ENCODE measurements at places on chromosomes 5 and 9.

- DNase-seq: no peak
Measured at GRCh38 chr5:4192111-4192510, 596.5 kb downstream of the IRX1 start.

GRCh38 chr5:39720136-39720535 lies 295.4 kb upstream of the DAB2 start:
- DNase-seq: no peak

DNA sequence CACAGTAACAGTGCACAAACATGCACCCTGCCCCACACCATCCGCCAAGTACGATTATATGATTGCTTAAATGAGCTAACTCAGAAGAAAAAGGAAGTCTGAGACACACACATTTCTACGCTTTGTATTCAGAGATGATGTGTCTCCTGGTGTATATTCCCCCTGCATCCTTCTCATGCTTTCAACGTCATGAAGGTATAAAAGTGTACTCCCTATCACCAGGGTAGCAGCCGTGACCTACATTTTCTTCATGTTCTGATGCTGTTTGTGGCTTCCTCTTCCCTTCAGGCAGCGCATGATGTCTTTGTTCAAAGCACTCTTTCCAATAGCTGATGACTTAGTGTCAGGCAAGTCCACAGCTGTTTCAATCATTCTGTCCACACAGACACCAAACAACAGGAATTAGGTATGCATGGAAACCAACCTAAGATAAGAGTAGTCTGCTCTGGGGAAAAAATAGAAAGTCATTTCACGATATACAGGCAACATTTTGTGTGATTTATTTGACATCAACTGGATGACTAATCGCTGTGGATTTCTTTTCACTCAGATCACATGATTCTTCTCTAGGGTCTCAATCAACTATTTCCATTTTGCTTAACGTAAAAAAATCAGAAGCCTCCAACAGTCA lies 269.4 kb upstream of the PTGER4 start:
- DNase-seq: peak; percentile 56

- no peak for DNase-seq
Measured at GRCh38 chr9:16152276-16153101, 599.6 kb downstream of the CCDC171 start.

DNA sequence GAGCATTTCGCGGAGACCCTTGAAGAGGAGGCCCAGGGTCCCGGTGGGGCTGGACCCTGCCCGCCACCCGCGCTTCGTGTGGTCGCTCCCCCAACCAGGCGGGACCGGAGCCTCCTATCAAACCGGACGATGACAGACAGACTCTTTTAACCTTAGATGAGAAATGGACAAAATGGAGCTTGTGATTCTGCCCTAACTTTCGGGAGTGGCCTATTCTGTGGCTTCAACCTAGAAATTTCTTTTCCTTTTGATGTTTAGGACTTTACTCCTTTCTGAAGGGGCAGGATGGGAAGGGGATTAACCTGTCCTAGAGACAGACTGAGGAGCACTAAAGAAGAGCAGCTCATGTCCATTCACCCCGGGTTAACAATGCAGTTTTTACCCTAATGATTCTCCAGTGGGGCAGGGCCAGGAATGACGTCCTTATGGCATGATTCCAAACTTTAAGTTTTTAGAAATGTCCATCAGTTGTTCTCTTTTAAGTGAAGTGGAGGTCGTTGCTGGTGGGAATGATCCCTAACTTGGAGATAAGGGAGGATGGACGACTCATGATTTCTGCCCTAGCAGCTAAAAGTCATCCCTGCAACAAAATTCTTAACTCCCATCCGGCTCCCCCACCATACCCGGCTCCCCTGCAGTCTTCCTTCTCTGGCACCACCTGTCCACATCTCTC lies 1.0 kb downstream of the NIPSNAP3A start:
- no peak for DNase-seq

DNA sequence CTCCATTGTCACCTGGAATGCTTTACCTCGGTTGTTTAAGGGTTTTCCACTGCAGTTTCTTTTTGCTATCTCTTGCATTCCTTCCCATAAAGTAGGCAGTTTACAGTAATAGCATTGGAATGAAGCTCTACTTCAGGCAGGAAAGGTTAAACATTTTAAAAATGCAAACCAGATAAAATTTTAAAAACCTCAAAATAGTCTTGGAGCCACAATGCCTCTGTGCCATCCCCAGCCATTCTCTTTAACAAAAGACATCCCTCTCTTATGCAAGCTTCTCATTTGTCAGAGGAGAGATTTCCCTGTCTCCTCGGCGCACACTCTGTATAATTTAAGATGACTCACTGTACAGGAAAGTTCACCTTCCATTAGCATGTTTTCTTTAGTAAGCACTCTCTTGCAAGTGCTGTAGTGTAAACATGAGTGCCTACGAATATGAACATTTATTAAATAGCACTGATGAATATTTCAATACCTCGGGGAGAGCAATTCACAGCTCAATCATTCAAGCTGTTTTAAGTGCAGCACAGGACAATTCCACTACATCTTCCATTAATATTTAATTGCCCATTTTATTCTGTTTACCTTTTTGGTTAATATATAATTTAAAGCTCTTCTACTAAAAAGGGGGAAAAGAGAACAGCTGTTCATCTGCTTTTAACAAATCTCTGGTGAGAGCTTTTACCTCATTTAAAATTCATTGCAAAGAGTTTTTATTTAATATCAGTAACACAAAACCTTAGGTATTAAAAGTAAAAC lies 343.6 kb downstream of the SPATA31D1 start:
- DNase-seq: no peak

DNA sequence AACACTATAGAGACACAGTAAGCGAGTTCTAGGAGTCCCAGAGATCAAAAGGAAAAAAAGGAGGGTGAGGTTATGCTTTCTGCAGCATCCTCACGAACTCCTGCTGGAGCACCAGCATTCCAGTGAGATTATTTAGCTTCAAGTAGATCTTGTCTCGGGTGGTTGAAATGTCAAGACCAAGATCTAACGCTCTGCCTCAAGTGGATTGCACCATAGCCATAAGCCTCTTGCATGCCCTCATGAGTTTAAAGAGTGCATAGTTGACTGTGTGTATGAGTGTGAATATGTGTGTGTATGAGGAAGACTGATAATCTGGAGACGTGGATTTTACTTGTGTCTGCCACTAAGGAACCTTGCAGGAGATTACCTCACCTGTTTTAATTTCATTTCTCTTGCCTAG lies 335.3 kb upstream of the ADAMTSL1 start:
- DNase-seq: no peak

- no peak for DNase-seq
Measured at GRCh38 chr9:3036333-3036700, 192.4 kb upstream of the PUM3 start.

DNA sequence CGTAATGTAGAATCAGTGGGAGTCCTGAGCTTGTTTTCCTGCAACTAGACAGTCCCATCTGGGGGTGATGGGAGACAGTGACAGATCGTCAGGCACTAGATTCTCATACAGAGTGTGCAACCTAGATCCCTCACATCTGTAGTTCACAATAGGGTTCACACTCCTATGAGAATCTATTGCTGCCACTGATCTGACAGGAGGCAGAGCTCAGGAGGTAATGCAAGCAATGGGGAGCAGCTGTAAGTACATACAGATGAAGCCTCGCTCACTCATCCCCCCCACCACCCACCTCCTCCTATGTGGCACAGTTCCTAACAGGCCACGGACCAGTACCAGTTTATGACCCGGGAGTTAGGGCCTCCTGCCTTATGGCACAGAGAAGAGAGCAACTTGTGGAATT lies 116.2 kb upstream of the PIK3R1 start:
- DNase-seq: no peak

GRCh38 chr9:120043448-120043847 lies 536.5 kb downstream of the CDK5RAP2 start:
- no peak for DNase-seq

- no peak for DNase-seq
Measured at GRCh38 chr5:35230038-35230611, at the start of gene PRLR. TSS of gene PRLR (minus strand) at chr5:35230487. CDS start at chr5:35089620, 140,867 bp downstream.

GRCh38 chr5:93130624-93131490 lies 450.2 kb downstream of the NR2F1-AS1 start:
- no peak for DNase-seq

- DNase-seq: no peak
Measured at GRCh38 chr9:136806067-136806466, 1.7 kb upstream of the RABL6 start.

DNA sequence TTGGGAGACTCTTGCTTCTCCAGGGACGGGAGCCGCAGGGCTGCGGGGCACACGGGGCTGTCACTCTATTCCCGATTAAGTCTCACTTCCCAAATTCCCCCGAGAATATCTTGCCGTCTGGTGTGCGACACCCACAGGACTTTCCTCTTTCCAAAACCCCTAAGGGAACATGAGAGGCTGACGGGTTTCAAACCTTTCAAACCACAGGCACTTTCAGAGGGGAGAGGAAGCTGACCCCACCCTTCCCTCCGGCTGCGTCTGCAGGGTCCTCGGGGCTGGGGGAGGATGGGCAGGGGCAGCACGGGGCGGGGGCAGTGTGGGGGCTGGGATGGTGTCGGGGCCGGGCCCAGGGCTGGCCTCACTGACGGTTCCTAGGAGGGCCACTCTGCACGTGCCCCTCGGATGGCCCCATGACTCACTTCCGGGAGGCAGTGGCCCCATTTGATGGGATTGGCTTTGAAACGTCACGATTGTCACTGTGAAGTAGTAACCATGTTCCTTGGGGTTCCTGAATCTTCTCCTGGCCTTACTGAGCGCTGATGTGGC lies 38.2 kb downstream of the SLC9A3 start:
- DNase-seq: no peak
